ENCODE measurements at places on chromosomes 7 and 10.
A peak's percentile ranks its signal among the peaks of the same experiment; 100 is the strongest.

DNA sequence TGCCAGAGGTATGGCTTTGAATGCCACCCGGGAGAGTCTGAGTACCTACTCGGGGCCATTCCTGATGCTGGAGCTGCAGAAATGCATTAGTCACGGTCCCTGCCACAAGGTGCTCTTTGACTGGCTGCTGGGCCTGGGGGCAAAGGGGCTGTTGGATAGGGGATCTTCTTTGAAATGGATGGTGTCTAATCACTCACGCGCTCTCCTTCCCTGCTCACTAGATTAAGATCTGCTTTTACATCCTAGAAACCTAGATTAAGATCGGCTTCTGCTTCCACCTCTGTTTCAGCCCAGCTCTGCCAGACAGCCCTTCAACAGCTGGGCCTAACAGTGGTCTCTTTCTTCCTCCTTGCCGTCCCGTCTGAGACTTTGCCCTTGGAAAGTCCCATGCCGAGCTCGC is 57.2 kb downstream of the PAX2 start:
- no peak for DNase-seq

- DNase-seq: peak; percentile 57
Observed at GRCh38 chr10:131733596-131733995, 167.2 kb upstream of the PPP2R2D start.

DNA sequence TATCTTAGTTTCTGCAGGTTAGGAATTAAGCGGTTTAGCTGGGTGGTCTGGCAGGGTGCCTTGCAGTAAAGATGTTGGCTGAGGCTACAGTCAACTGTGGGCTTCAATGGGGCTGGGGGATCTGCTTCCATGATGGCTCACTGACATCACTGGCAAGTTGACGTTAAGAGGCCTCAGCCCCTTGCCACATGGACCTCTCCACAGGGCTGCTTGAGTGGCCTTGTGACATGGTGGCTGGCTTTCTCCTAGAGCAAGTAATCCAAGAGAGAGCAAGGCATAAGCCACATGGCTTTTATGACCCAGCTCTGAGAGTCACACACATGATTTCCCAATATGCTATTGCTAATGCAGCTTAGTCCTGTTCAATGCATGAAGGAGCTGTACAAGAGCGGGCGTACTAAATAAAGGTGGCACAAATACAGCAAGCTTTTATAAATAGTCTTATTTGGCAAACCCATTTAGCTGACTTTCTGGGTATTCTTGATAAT is 109.1 kb downstream of the SEPTIN7 start:
- DNase-seq: no peak

- peak; percentile 73 for DNase-seq
Observed at GRCh38 chr7:111083413-111083812, 7.5 kb upstream of the LRRN3 start.

GRCh38 chr7:12705878-12706277 is 18.4 kb downstream of the ARL4A start:
- no peak for DNase-seq

DNA sequence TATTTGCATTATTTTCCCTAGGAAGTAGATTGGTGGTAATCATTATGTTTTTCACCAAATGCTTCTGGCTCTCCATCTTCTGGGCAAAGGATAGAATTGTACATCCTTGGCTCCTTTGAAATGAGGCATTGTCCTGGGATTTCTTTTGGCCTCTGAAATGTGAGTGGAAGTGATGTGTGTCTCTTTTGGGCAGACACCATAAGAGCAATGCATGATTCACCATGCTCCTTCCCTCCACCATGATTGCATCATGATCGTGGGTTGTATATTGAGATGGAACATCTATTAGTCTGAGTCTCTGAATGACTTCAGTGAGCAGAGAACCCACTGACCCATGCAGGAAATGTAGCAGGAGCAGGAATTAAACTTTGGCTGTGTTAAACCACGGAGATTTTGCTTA is 49.2 kb downstream of the ADRA2A start:
- no peak for DNase-seq
